ENCODE measurements at places on chromosomes 4 and X.

DNA sequence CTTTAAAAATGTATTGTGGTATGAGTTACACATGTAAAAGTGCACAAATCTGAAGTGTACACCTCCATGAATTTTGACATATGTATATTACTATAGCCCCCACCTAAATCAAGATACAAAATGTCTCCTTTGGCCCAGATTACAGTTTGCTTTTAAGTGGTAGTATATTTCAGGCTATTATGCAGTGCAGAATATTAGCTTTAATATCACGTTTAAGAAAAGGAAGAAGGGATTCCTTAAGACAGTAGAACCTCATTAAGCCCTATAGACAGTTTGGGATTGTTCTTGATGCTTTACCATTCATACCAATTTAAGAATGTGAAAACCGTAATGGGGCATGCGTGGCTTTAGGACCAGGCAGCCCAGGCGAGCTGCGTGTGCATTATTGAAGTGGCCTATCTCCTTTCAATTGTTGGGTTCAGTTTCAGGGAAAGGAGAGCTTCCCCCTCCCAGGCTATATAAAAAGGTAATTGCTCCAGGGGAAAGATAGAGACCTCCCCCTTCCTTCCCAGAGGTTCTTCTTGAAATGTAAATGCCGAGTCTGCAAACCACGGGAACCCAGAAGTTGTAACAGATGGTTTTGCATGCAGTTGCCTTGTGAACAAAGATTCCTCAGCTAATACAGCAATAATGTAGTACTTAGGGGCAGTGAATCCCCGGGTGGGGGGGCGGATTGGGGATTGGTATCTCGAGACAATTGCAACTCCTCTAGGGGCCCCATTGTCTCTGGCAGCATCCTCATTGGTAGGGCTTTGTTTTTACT is 106.1 kb downstream of the UCHL1 start:
- DNase-seq = no peak

GRCh38 chrX:146967306-146967705 is 152.8 kb upstream of the CXorf51A start:
- DNase-seq = no peak

DNA sequence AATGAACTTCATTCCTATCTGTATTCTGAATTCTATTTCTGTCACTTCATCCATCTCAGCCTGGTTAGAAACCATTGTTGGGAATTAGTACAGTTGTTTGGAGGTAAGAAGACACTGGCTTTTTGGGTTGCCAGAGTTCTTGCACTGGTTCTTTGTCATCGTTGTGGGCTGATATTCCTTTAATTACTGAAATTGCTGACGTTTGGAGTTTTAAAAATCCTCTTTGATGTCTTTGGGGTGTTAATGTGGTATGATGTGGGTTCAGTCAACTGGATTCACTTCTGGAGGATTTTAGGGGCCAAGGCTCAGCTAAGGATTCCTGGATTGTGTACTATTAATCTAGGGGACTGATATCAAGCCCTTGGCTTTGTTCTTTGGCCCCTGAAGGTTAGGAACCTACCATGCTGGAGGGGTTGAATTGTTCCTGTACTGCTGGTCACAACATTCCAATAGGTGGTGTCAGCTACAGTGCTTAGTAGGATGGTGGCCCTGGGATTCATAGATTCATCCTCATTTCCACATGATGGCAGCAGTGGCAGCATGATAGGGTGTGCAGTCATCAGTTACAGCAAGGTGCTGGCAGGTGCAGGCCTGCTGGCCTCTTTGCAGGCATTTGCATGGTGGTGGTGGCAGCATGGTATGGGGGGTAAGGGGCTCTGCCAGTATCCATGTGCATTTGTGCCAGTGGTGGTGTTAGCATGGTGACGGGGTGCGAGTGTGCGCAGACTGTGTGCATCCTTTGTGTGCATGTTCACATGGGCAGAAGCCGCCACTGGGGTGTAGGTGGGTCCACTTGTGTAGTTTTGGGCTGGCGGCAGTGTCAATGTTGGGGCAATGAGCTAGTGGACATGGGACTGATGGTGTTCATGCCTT is 301.3 kb downstream of the TEX13C start:
- DNase-seq = no peak

DNA sequence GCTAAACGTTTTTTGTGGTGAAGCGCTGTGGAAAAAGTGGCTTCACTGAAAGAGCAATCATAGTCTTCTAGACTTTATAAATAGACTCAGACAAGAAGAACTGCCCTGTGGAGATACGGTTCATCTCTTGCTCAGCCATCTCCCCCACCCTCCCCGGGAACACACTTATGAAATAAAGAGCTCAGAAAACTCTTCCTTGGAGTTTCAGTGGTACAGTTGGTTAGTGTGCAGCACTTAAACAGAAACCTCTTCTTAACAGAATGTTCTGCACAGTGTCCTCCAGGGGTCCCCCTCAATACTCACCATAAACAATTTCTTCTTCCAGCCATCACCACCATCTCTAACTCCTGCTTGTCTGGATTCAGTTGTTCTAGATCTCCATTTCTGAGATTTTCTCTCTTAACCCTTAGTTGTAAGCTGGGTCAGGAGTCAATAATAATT is 313.0 kb downstream of the ARHGAP10 start:
- no peak for DNase-seq

DNA sequence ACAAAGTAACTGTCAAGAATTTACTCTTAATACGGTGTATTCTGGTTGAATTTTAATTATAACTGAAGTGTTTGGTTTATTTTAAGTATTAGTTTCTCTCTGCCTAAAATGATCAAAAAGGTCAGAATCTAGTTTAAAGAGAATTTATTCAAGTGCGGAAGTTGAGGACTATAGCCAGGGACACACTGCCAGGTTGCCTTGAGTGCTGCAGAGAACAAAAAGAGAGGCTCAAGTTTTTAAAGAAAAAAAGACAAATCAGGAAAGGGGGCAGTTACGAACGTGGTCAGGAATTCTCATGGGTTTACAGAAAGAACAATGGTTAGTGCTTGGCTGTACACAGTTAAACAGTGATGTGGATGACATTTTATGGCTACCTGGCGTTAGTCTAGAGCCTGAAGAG is 81.3 kb downstream of the SNX25 start:
- no peak for DNase-seq

GRCh38 chrX:102650903-102651241 is 411 bp upstream of the GPRASP1 start:
- DNase-seq = no peak

DNA sequence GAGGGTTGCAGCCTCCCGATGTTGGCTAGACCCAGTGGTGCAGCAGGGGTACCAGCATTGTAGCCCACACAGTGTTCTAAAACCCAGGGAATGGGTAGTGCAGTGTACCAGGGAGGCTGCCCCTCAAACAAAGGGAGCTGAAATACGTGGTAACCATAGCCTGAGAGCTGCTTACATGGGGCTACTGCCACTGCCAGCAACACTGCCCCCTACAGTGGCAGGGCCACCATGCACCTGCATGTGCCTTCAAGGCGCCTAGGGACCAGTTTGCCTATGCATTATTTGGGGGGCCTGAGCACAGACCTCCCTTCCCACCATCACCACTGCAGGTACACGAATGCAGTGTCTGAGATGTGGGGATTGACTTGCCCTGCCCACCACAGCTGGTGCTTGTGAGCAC is 21.0 kb upstream of the BMP15 start:
- no peak for DNase-seq

DNA sequence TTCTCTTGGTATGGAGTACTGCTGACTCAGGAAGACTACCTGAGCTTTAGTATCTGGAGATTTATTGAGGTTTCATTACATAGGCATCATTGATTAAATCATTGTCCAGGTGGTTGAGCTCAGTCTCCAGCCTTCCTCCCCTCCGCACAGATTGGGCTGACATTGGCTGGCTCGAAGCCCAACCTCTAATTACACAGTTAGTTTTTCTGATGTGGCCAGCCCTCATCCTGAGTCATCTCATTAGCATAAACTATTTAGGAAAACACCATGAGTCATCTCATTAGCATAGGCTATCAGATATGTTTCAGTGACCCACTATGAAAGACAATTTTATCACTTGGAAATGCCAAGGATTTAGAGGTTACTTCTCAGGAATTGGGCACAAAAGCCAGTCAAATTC is 93.9 kb upstream of the ANKRD50 start:
- no peak for DNase-seq

DNA sequence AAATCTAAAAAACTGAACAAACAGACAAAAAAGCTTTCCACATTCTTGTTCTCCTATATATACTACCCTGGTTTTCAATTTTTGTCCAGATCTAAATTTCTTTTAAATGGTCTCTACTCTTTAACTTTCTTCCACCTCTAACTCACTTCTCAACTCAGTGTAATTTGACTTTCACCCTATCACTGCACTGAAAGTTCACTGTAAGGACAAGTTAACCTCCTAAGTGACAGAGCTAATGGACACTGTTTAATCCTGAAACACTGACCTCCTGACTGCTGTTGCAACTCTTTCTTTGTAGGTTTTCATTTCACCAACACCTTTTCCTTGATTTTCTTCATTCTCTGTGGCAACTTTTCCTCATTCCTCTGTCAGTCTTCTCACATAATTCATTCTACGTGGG is 50.0 kb downstream of the ATOH1 start:
- no peak for DNase-seq

- no peak for DNase-seq
Observed at GRCh38 chr4:110668463-110669235, 45.8 kb upstream of the PITX2 start.

GRCh38 chrX:113370006-113370405 is 529.4 kb upstream of the AMOT start:
- no peak for DNase-seq

DNA sequence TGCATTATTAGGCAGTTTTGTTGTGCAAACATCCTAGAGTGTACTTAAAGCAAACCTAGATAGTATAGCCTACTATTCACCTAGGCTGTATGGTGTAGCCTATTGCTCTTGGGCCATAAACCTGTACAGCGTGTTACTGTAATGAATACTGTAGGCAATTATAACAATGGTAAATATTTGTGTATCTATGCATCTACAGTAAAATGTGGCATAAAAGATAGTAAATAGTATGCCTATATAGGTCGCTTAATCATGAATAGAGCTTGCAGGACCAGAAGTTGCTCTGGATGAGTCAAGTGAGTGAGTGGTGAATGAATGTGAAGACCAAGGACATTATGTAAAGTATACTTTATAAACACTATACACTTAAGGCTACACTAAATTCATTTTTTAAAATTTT is 16.6 kb downstream of the USO1 start:
- DNase-seq = no peak

DNA sequence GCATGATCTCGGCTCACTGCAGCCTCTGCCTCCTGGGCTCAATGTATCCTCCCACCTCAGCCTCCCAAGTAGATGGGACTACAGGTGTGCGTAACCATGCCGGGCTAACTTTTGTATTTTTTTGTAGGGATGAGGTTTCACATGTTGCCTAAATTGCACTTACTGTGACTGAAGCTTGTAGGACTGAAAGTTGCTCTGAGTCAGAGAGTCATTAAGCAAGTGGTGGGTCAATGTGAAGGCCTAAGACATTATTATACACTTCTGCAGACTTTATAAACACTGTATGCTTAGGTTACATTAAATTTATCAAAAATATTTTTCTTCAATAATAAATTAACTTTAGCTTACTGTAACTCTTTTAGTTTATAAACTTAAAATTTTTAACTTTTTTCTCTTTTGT is 170.2 kb downstream of the FAT4 start:
- DNase-seq = no peak

DNA sequence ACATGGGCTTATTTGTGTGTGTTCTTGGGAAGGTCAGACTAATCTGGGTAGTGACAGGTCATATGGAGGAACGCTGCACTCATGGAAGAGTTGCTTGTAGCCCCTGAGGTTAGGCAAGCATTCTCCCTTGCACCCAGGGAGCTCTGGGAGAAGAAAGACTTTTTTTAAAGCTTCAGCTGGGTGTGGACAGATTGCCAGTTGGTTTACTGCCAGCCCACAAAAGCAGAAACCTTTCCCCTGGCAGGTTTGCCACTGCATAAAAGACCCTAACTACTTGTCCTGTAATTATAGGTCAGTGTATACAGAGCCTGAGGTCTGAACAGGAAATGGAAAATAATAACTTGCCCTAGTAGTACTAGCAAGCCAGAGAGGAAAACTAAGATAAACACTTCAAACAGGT is 7.4 kb upstream of the NFKB1 start:
- no peak for DNase-seq

DNA sequence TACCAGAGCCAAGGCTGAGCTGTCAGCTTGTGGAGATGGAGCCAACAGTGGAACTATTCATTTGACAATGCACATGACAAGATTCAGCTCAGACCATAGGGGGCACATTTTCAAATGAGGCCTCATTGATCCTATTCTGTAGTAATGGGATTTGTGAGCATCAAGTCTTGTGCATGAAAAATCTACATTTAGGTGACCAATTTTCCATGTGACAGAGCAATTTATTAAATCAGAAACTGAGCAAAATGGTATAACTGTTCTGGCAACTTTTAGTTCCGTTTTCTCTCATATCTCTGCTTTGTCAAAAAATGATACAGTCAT is 108.5 kb upstream of the PCDH18 start:
- no peak for DNase-seq

DNA sequence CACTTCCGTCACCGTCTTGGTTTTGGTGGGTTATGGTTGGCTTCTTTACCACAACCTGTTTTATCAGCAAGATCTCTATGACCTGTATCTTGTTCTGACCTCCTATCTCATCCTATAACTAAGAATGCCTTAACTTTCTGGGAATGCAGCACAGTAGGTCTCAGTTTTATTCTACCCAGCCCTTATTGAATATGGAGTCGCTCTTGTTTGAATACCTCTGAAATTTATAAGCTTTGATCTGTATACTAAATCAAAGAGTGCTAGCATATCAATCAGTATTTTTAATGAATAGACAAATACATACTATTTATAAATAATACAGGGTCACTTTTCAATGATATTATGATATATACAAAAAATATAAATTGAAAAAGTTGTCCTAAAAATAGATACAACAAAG is 690.0 kb downstream of the TRAM1L1 start:
- no peak for DNase-seq

DNA sequence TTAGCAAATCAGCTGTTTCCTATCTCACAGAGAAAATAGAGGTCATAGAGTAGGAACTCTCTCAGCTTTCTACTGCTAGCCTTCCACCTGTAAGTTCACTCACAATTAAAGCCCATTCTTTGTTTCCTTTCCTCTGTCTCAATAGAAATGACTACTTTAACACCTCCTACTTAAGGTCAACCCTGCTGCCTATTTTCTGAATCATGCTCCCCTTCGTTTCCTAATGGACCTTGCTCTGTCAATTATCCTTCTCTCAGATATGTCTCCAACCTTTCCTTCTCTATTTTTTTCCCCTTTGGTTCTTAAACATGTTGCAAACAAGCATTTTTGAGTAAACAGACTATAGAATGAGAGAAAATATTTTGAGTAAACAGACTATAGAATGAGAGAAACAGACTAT is 5.1 kb upstream of the PAQR3 start:
- no peak for DNase-seq

DNA sequence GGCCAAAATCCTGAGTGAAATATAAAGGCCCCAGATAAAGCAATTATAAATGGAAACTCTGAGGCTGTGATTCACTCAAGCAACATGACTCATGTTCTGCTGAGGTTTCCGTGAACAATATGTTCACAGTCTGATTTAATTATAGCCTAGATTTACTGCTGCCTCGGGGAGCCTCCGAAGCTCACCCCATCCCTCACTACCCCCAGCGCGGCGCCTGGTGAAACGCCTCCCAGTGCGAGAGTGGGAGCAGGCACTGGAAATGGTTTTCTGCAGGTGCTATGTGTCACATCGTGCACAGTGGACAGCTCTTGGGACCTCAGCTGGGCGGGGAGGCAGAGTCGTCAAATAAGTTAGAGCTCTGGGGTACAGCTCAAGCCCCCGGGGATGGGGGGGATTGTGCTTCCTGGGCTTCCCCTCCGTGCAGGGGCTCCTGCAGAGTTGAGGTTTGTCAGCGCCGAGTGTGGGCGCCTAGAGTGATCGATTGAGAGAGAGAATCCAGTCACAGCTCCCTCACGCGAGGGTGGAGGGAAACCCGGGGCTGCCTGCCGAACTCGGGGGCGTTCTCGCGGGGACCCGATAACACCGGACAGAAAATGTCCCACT is 110.6 kb downstream of the PHKA2 start:
- DNase-seq = no peak
